ENCODE measurements at places on chromosomes 3 and 15. TPM values are rescaled to one million over a fixed set of nuclear protein-coding genes. Genes with fewer than 3 reads are reported as not detected.

The NPTN gene
- 113 TPM for total RNA-seq

The DPPA4 gene
- 734 TPM for total RNA-seq

The NOX5 gene
- total RNA-seq, result not detected

The HYAL1 gene
- total RNA-seq, result 1.7 TPM

The GHSR gene
- total RNA-seq, result not detected

The ZKSCAN7 gene
- total RNA-seq, result 8.5 TPM

The LDHAL6B gene
- not detected for total RNA-seq

The FOXL2NB gene
- 7.9 TPM for total RNA-seq

The SUCNR1 gene
- total RNA-seq, result not detected

The LRRC31 gene
- total RNA-seq, result not detected

The ARGFX gene
- total RNA-seq, result not detected

The TNIK gene
- total RNA-seq, result 42.0 TPM

The SERPINI2 gene
- 0.25 TPM for total RNA-seq

The CHL1 gene
- 0.33 TPM for total RNA-seq

The P3H2 gene
- total RNA-seq, result 40.5 TPM

The CP gene
- total RNA-seq, result 2.6 TPM

The LAMB2 gene
- total RNA-seq, result 107 TPM

The FRMD5 gene
- total RNA-seq, result 12.6 TPM

The TF gene
- total RNA-seq, result 0.06 TPM

The UBA3 gene
- 76.0 TPM for total RNA-seq

The C15orf62 gene
- 0.56 TPM for total RNA-seq

The RTP3 gene
- total RNA-seq, result not detected

The TTLL13 gene
- total RNA-seq, result not detected

The PARP15 gene
- total RNA-seq, result 0.21 TPM

The TRIM42 gene
- not detected for total RNA-seq

The SAXO2 gene
- total RNA-seq, result 3.1 TPM

The TERC gene
- total RNA-seq, result 14.0 TPM

The TLR9 gene
- total RNA-seq, result not detected

The ABI3BP gene
- total RNA-seq, result not detected

The EFHB gene
- 1.3 TPM for total RNA-seq

The GP5 gene
- total RNA-seq, result 0.13 TPM

The FILIP1L gene
- 0.09 TPM for total RNA-seq

The GNAT1 gene
- total RNA-seq, result not detected

The RASGRP1 gene
- total RNA-seq, result 2.1 TPM

The LRTM1 gene
- not detected for total RNA-seq

The TCTA gene
- 7.4 TPM for total RNA-seq

The ANKUB1 gene
- total RNA-seq, result not detected

The GOLGA6L22 gene
- total RNA-seq, result not detected

Data from H1 (cell line).